ENCODE measurements at places on chromosomes 12 and 14.

- no peak for DNase-seq
These were observed 266.2 kb downstream of the KTN1 start for GRCh38 chr14:55845963-55846825.

DNA sequence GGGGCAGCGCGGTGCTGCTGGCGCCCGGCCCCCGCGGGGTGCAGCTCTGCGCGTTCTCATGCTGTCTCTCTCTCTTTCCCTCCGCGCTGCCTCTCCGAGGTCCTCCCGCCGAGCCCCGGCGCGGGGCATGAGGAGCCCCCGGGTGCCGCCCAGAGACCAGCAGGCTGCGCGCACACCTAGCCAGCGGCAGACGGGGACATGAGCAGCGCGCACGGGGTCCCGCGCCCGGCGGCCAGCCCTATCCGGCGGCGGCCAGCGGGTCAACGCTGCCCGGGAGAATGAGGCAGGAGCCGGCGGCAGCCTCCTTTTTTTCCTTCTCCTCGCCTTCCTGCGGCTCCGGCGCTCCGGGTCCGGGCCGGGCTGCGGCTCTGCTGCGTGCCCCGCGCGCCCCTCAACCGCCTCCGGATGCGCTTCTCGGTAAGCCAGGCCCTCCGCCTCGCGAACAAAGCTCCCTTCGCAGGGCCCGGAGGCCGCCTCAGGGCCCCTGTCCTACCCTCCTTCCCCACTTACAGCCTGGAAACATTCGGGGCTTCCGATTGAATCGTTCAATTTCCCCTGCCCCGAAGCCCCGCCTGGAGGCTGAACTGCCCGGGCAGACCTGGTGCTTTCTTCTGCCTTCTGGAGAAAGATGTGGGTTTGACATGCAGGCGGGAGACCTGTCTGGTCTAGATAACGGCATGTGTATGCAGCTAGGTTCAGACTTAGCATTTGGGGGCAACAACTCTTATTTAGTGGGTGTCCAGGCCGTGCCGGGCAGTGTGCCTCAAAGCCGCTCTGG is at the start of gene TUNAR:
Gene TUNAR (plus strand): TSS at position 72 of the 778 bp plus-strand sequence.
- DNase-seq, result no peak

- no peak for DNase-seq
These were observed 24.4 kb upstream of the CD27 start for GRCh38 chr12:6420364-6420763.

GRCh38 chr14:68408680-68409079 is 384.2 kb downstream of the ZFP36L1 start:
- no peak for DNase-seq

- no peak for DNase-seq
These were observed 9.9 kb downstream of the SAV1 start for GRCh38 chr14:50658203-50658602.

DNA sequence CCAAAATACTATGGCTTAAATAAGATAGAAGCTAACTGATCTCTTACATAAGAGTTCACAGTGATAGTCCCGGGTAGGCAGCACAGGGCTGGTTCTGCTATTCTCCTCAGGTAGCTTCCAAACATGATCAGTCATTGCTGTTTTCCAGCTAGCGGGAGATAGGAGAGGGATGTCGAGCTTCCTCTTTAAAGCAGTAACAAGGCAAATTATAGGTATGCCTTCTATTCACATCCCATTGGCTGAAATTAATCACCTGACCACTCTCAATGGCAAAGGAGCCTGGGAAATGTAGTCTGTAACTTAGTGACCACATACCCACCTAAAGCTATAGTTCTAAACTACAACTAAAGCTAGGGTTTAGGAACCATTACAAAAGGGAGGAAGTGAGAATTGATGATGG is 34.5 kb upstream of the VRK1 start:
- DNase-seq, result no peak

GRCh38 chr14:90678846-90679362 is 137.3 kb downstream of the TTC7B start:
- DNase-seq, result no peak

GRCh38 chr14:61766151-61766550 is 3.9 kb downstream of the SNAPC1 start:
- DNase-seq, result no peak

DNA sequence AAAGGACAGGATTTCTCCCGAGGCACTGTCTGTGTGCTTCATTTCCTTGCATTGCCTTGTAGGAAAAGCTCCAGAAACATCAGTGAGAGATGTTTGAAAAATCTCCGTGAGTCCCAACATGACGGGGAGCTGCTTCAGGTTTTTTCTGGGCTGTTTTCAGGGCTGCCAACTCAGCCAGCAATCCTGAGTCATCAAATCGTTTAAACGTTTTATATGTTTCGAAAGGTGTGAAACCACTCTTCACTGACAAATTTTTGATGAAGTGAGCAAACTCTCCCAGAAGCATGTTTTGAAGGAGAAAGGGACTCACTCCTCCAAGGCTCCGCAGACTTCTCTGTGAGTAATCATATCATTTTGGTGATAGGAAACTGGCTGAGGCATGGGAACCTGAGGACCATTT is 240.5 kb downstream of the TMEM132C start:
- no peak for DNase-seq

GRCh38 chr12:31000751-31001150 is 72.9 kb upstream of the DDX11 start:
- no peak for DNase-seq

DNA sequence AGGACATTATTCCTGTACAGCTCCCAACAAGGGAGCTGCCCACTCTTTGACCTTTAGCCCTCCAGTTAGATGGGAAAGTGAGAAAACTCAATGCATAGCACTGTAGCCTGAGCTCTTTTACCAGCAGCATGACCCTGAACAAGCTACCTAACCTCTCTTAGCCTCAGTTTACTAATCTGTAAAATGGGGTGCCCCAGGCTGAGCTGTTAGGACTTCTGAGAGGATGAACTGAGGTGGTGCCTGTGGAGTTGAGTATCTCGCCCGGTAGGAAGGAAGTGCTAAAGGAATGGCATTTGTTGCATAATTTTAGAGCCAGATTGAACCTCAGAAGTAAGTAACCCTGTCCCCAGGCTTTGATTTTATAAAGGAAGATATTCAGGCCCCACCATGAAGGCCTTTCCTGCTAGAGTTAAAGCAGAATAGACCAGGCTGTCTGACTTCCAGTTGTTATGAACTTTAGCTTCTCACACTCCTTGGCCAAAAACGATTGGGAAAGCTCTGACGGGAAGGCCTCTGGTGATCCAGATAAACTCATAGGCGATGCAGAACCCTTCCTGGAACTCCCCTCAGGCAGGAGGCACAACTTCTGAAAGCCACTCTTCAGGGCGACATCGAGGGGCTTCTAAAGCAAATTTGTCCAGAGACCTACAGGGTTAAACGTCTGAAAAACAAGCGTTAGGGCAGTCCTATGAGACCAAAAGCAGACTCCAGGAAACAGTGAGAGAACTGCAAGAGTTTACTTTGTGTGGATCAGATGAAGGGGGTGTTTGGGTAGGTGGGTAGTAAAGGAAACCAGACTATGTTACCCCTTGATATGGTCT is 2.5 kb upstream of the SERPINA10 start:
- no peak for DNase-seq

DNA sequence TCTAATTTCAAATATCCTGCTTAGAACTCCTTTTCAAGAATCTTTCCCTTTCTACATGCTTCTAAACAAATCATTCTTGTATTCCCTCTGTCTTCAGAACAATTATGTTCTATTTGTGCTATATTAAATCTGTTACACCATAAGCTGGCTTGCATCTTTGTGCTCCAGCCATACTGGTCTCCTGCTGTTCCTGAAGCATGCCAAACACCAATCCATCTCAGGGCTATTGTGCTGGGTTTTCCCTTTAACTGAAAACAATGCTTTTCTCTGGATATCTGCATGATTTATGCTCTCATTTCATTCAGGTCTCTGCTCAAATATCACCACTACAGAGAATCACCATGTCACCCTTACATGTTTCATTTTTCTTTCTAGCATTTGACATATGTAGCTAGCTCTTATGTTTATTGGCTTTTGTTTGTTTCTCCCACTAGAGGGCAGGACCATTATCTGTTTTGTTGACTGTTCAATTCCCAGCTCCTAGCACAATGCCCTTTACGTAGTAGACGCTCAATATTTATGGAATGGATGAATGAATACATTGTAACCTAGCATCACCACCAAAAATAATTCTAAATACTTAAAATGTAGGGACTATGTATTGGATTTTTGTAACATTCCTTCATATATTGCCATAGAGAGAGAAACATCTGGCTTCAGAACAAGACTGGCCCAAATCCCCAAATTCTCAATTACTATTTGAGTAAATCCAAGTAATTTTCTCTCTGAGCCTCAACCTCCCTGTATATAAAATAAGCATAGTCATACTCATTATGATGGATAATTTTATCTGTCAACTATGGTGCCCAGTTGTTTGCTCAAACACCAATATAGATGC is 302.0 kb upstream of the SYT1 start:
- no peak for DNase-seq

- no peak for DNase-seq
These were observed 25.2 kb downstream of the SINHCAF start for GRCh38 chr12:31300783-31301182.

DNA sequence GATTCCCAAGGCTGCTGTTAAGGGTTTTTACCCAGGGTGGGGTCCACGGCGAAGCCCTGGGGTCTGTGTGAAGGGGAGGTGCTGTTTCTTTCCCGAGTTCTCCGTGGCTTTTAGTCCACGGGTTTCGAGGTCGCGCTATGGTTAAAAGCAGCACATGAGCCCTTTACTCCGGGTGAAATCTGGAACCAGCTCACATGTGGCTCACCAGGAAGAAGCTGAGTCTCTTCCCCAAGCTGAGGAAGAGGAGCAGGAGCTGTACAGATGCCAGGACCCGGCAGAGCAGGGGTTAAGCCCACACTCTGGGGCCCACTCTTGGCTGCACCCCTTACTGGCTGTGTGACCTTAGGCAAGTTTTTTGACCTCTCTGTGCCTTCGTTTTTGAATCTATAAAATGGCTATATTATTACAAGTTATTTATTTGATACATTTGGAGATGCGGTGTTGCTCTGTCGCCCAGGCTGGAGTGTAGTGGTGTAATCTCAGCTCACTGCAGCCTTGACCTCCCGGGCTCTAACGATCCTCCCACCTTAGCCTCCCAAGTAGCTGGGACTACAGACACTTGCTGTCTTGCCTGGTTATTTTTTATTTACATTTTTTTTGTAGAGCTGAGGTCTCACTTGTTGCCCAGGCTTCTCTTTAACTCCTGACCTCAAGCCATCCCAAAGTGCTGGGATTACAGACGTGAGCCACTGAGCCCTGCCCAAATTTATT is 266.3 kb downstream of the AACS start:
- DNase-seq, result no peak

- DNase-seq, result no peak
These were observed 412.5 kb downstream of the CCDC91 start for GRCh38 chr12:28602786-28603185.

DNA sequence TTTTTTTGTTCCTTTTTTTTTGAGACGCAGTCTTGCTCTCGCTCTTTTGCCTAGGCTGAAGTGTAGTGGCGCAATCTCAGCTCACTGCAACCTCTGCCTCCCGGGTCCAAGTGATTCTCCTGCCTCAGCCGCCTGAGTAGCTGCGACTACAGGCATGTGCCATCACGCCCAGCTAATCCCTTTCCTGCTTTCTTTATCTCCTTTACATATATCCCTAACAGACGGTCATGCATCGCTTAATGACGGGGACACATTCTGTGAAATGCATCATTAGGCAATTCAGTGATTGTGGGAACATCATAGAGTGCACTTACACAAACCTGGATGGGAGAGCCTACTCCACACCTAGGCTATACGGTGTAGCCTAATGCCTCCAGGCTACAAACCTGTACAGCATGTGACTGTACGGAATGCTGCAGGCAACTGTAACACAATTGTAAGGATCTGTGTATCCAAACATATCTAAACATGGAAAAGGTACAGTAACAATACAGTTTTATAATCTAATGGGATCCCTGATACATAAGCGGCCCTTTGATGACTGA is 32.8 kb downstream of the NOS1 start:
- DNase-seq, result no peak

DNA sequence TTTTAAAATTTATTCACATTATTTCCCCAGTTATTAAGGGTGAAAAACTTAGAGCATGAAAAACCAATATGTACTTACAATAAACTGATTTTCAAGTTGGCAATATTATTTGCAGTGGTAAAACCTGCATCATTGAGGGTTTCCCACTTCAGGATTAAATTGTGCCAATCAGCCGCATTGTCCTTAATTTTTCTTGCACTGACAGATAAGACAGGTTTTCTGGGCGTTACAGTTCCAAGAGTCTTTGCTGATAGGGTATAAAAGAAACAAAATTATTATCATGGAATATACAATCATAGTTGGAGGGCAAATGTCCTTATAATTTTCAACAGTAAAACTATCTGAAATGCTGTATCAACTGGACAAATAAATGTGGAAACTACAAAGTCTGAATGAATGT is 3.3 kb downstream of the CINP start:
- DNase-seq, result no peak

DNA sequence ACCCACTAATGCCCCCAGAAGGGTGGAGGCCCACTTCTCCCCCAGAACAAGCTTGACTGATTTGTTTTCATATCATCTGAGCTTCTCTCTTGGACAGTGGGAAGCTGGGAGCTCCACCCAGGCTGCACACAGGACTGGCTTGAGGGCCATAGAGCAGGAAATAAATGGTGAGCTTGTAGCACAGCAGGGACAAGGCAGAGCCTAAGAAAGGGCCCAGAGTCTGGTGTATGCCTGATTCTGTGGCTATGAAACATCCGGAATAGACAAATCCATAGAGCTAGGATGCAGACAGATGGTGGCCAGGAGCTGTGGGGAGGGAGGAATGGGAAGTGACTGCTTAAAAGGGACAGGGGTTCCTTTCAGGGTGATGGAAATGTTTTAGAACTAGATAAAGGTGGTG is 79.0 kb downstream of the ARL6IP4 start:
- DNase-seq, result no peak

GRCh38 chr12:116432314-116432750 is 126.8 kb upstream of the MAP1LC3B2 start:
- DNase-seq, result no peak

DNA sequence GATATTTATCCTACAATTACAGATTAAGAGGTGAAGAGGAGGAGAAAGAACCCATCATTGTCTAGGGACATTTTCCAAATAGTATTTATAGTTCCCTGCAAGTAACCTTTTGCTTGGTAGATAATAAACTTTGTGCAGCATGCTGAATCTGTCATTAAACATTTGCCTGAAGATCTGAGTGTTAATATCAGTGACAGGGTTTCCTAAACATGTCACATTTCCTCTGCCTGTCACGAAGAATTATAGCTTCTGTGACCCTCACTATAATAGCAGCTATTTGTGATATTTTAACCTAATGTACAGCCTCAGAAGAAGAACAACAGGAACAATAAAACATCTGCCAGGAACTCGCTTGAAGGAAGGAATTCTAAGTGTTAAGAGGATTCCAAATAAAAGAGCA is 350.3 kb downstream of the GXYLT1 start:
- no peak for DNase-seq

GRCh38 chr12:3882896-3883564 is 9.8 kb upstream of the PARP11 start:
- no peak for DNase-seq

DNA sequence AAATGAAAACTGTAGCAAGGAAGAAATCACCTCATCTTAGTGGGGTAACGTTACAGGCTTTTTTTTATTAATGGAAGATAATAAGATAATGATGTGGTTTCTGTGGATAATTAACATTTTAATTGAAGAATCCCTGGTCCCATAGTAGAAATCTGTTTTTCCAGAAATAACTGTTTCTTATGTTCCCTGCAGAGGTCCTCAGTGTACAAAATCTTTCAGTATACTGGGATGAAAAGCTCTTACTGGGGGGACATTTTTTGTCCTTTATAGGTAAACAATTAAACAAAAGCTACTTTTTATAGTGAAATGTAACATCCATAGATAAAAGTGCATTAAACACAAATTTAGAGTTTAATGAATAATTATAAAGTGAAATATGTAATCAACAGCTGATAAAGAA is 312.2 kb downstream of the ATXN7L3B start:
- DNase-seq, result no peak

All from stimulated activated CD8-positive, alpha-beta memory T cell treated with anti-CD3 and anti-CD28 coated beads, Interleukin-15, amount 100 ng/mL, for 4 hours (primary cell).